ENCODE measurements at places on chromosomes 13 and 19. TPM values are rescaled to one million over a fixed set of nuclear protein-coding genes. Genes with fewer than 3 reads are reported as not detected.

DNA sequence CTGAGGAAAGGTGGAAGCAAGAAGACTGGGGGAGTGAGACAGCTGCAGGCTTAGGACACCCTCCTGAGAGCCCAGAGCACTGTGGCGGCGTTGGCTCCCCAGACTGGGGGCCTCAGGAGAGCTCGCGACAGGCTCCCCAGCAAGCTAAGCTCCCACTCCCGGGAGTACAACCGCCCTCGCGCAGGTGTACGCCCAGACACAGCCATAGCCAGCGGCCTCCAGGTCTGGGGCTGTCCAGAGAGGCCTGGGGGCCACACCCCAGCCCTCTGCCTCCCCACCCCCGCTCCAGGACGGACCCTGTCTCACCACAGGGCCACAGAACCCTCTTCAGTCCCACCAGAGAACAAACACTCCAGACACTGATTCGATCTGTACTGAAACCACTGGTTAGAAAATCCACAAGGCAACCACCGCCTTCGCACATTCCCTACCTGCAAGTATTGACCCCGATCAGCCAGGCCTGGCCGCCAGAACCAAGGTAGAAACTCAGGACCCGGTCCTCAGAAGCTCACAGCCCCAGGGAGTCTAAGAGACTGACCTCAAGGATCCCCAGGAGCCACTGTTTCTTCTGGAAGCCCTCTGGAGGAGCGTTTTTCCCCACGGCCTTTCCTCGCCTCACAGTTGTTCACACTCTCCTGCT is 16.3 kb downstream of the ZIC5 start:
- H3K27me3 ChIP-seq = peaks cover 62% of the 10 kb centered on the region
- H3K36me3 ChIP-seq = no peaks in the 10 kb centered on the region
- no peak for DNase-seq
- H3K4me3 ChIP-seq = no peak overlapping the region

DNA sequence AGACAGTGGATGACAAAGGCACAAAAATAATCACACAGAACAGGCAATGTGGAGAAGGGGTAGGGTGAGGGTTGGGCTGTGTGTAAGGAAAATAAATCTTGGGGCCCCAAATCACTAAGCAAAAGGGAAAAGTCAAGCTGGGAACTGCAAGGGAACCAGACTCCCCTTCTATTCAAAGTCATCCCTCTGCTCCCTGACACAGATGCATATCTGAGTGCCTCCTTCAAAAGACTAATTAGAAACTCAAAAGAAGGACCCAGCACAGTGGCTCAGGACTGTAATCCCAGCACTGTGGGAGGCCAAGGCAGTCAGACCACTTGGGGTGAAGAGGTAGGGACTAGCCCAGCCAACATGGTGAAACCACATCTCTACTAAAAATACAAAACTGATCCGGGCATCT is 18.3 kb downstream of the ZNF611 start:
- H3K4me1 ChIP-seq = no peaks in the 10 kb centered on the region
- H3K36me3 ChIP-seq = peaks cover 2% of the 10 kb centered on the region
- no peak overlapping the region for H3K4me3 ChIP-seq
- no peak for DNase-seq
- no peak overlapping the region for H3K27ac ChIP-seq
- no peaks in the 10 kb centered on the region for H3K27me3 ChIP-seq

GRCh38 chr19:34428549-34429285 is 536 bp downstream of the UBA2 start:
- H3K36me3 ChIP-seq = peaks cover 3% of the 10 kb centered on the region
- DNase-seq = peak; percentile 29
- H3K27ac ChIP-seq = peak overlapping the region; percentile 85
- H3K4me3 ChIP-seq = peak overlapping the region; percentile 94
- H3K4me1 ChIP-seq = peaks cover 6% of the 10 kb centered on the region
- no peaks in the 10 kb centered on the region for H3K27me3 ChIP-seq

GRCh38 chr19:6528544-6529121 is 2.2 kb upstream of the TNFSF9 start:
- H3K4me3 ChIP-seq = no peak overlapping the region
- no peaks in the 10 kb centered on the region for H3K36me3 ChIP-seq
- DNase-seq = no peak
- peaks cover 8% of the 10 kb centered on the region for H3K27me3 ChIP-seq

GRCh38 chr19:2255112-2255845 is 938 bp downstream of the JSRP1 start:
- DNase-seq = no peak
- H3K4me1 ChIP-seq = peaks cover 3% of the 10 kb centered on the region
- no peak overlapping the region for H3K27ac ChIP-seq

DNA sequence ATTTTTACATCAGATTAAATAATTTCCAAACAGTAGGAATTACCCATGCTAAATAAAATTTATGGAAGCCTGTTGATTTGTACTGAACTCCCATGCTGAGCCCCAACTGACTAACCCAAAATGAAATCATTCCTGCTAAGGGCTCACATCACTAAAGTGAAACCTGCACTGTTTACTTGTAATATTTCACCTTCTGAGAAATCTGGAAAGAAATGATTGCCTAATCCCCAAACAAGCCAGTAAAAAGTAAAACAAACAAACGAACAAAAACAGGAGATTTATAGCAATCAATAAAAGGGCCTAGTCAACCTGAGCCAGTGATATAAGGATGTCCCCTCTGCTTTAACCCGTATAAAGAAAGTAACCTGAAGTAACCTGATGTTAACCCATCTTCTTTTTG is 1599.8 kb downstream of the OLFM4 start:
- no peaks in the 10 kb centered on the region for H3K27me3 ChIP-seq
- no peaks in the 10 kb centered on the region for H3K4me1 ChIP-seq
- DNase-seq = no peak
- H3K27ac ChIP-seq = no peak overlapping the region

GRCh38 chr13:28755546-28755870 is 36.7 kb upstream of the SLC46A3 start:
- H3K4me3 ChIP-seq = no peak overlapping the region
- no peak for DNase-seq
- H3K36me3 ChIP-seq = no peaks in the 10 kb centered on the region
- no peaks in the 10 kb centered on the region for H3K27me3 ChIP-seq
- peaks cover 3% of the 10 kb centered on the region for H3K4me1 ChIP-seq

DNA sequence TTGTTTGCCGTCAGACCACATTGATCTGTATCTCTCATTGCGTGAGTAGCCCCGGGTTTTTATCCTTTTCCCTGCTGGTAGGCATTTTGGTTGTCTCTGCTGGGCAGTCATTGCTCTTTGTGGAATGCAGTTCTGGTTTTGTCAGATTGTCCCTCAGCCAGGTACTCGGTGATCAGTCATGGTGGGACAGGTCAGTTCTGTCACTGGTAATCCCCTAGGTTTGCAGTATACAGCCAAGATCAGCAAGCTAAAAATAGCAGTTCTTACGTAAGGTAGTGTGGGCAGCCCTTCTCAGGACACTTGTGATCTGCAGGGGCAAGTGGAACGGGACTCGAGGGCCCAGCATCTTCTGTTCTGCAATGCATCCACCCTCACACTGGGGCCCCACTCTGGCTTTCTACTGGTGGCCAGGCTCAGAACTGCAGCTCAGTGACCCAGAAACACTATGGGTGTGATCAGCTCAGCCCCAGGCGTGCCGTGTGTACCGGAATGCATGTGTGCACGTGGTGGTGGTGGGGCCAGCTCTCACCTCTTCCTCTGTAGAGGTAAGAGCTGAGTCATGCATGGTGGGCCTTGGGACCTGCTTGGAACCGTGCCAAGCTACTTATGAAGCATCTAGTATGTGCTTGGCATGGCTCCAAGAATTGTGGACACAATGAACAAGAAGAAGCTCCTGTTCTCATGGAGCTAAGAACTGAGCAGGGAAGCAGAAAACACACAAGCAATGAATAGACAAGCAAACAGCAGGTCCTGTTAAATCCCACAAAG is 6.3 kb downstream of the PLEKHF1 start:
- H3K36me3 ChIP-seq = peaks cover 23% of the 10 kb centered on the region
- H3K27ac ChIP-seq = no peak overlapping the region
- no peak for DNase-seq
- H3K27me3 ChIP-seq = no peaks in the 10 kb centered on the region

- H3K4me3 ChIP-seq = no peak overlapping the region
- H3K4me1 ChIP-seq = no peaks in the 10 kb centered on the region
- H3K27ac ChIP-seq = no peak overlapping the region
- no peaks in the 10 kb centered on the region for H3K27me3 ChIP-seq
- no peaks in the 10 kb centered on the region for H3K36me3 ChIP-seq
- no peak for DNase-seq
Measured at GRCh38 chr19:7149956-7150705, 80.6 kb downstream of the ZNF557 start.

Gene GARIN5A
- 0.66 TPM for total RNA-seq

- H3K27me3 ChIP-seq = no peaks in the 10 kb centered on the region
- H3K4me1 ChIP-seq = no peaks in the 10 kb centered on the region
- H3K36me3 ChIP-seq = peaks cover 20% of the 10 kb centered on the region
- no peak overlapping the region for H3K27ac ChIP-seq
- DNase-seq = no peak
- H3K4me3 ChIP-seq = no peak overlapping the region
Measured at GRCh38 chr19:36100476-36100875, 10.5 kb upstream of the OVOL3 start.

Gene FCGBP
- total RNA-seq = 0.51 TPM

GRCh38 chr19:45547965-45548609 is 36.5 kb downstream of the OPA3 start:
- H3K27ac ChIP-seq = no peak overlapping the region
- H3K27me3 ChIP-seq = no peaks in the 10 kb centered on the region
- no peaks in the 10 kb centered on the region for H3K4me1 ChIP-seq
- no peak overlapping the region for H3K4me3 ChIP-seq

- H3K4me1 ChIP-seq = no peaks in the 10 kb centered on the region
- DNase-seq = no peak
- no peak overlapping the region for H3K27ac ChIP-seq
Measured at GRCh38 chr19:15231271-15231670, 977 bp downstream of the EPHX3 start.

DNA sequence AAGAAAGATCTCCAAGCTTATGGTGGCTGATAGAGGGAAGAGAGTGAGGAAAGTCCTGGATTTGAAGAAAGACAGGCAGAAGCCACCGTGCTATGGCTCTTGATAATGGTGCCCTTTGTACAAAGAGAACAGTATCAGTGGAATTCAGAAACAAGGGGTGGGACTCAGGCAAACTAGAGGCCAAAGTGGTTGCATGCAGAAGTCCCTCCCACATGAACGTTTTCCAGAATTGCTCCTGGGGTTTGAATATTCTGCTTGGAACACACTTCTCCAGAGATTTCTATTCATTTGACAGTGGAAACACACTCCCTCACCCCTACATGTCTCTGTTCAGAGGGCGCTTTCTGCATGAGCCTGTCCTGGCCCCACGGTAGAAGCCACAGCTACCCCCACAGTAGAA is 10.1 kb upstream of the MBNL2 start:
- no peaks in the 10 kb centered on the region for H3K36me3 ChIP-seq
- H3K4me3 ChIP-seq = no peak overlapping the region
- no peaks in the 10 kb centered on the region for H3K27me3 ChIP-seq
- no peaks in the 10 kb centered on the region for H3K4me1 ChIP-seq
- DNase-seq = no peak

- H3K27ac ChIP-seq = no peak overlapping the region
- H3K4me1 ChIP-seq = no peaks in the 10 kb centered on the region
- H3K36me3 ChIP-seq = peaks cover 6% of the 10 kb centered on the region
- no peak for DNase-seq
Measured at GRCh38 chr19:56622374-56622773, 20.6 kb upstream of the SMIM17 start.

- H3K27me3 ChIP-seq = no peaks in the 10 kb centered on the region
- peaks cover 4% of the 10 kb centered on the region for H3K4me1 ChIP-seq
- DNase-seq = peak; percentile 56
- H3K4me3 ChIP-seq = no peak overlapping the region
- no peaks in the 10 kb centered on the region for H3K36me3 ChIP-seq
Measured at GRCh38 chr13:51501592-51502152, 48.8 kb upstream of the INTS6 start.

- no peaks in the 10 kb centered on the region for H3K4me1 ChIP-seq
- no peak for DNase-seq
- H3K27ac ChIP-seq = no peak overlapping the region
- H3K36me3 ChIP-seq = no peaks in the 10 kb centered on the region
- no peak overlapping the region for H3K4me3 ChIP-seq
Measured at GRCh38 chr13:98688373-98688772, 64.1 kb downstream of the SLC15A1 start.

Gene PRR22
- 0.26 TPM for total RNA-seq

DNA sequence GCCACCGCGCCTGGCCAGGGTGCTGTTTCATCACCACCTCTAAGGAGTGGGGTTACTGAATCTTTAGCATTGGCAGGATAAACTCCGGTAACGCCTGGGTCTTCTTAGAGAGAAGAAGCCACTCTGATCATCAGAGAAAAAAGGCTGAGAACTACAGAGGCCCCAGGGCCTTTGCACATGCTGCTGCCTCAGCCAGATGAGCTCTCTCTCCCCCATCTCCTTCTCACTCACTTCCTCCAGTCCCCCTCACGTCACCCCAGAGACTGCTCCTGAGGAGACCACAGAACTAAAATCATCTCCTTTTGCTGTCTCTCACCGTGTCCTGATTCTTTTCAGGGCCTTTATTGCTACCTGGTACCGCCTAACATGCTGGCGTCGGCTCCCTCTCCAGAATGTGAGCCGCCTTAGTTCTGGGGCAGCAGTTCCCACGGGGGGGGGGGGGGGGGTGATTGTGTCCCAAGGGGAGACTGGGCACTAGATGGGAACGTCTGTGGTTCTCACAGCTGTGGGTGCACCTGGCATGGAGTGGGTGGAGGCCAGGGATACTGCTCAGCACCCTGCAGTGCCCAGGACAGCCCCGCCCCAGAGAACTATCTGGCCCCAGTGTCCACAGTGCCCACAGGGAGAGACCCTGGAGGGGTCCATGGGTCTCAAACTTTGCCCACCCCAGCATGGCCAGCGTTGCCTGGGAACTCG is 5.1 kb upstream of the DIRAS1 start:
- peaks cover 4% of the 10 kb centered on the region for H3K4me1 ChIP-seq
- no peak overlapping the region for H3K27ac ChIP-seq
- DNase-seq = no peak
- H3K27me3 ChIP-seq = peaks cover 8% of the 10 kb centered on the region

- DNase-seq = no peak
- no peaks in the 10 kb centered on the region for H3K27me3 ChIP-seq
- no peak overlapping the region for H3K27ac ChIP-seq
- H3K4me3 ChIP-seq = no peak overlapping the region
Measured at GRCh38 chr13:98428256-98428966, 148.5 kb downstream of the STK24 start.

GRCh38 chr13:46373623-46374022 is 13.4 kb downstream of the RUBCNL start:
- no peaks in the 10 kb centered on the region for H3K36me3 ChIP-seq
- no peak for DNase-seq
- no peaks in the 10 kb centered on the region for H3K27me3 ChIP-seq
- no peak overlapping the region for H3K27ac ChIP-seq
- no peak overlapping the region for H3K4me3 ChIP-seq

Gene NALCN
- 1.5 TPM for total RNA-seq

- peaks cover 7% of the 10 kb centered on the region for H3K4me1 ChIP-seq
- H3K27me3 ChIP-seq = no peaks in the 10 kb centered on the region
- peaks cover 21% of the 10 kb centered on the region for H3K36me3 ChIP-seq
- H3K4me3 ChIP-seq = no peak overlapping the region
Measured at GRCh38 chr19:6260912-6261650, 18.7 kb downstream of the MLLT1 start.

Gene PINLYP
- total RNA-seq = 7.2 TPM

Gene PBX4
- 1.5 TPM for total RNA-seq

GRCh38 chr13:103676329-103676728 is 610.1 kb upstream of the SLC10A2 start:
- H3K4me3 ChIP-seq = no peak overlapping the region
- H3K27ac ChIP-seq = no peak overlapping the region
- H3K27me3 ChIP-seq = no peaks in the 10 kb centered on the region

Gene SERPINE3
- total RNA-seq = not detected

GRCh38 chr19:39341129-39341718 is 997 bp upstream of the SAMD4B start:
- no peaks in the 10 kb centered on the region for H3K27me3 ChIP-seq
- peak overlapping the region; percentile 53 for H3K27ac ChIP-seq
- peak overlapping the region; percentile 78 for H3K4me3 ChIP-seq
- peaks cover 1% of the 10 kb centered on the region for H3K36me3 ChIP-seq
- H3K4me1 ChIP-seq = peaks cover 4% of the 10 kb centered on the region

Gene CYP4F2
- total RNA-seq = not detected
